ENCODE measurements at places on chromosomes 6 and 20.

- DNase-seq: no peak
These were observed 52.0 kb upstream of the DACT2 start for GRCh38 chr6:168371618-168371980.

- DNase-seq: no peak
These were observed 165.0 kb downstream of the VEGFA start for GRCh38 chr6:43934803-43935602.

- DNase-seq: no peak
These were observed 211.4 kb downstream of the ERMARD start for GRCh38 chr6:169962604-169963469.

DNA sequence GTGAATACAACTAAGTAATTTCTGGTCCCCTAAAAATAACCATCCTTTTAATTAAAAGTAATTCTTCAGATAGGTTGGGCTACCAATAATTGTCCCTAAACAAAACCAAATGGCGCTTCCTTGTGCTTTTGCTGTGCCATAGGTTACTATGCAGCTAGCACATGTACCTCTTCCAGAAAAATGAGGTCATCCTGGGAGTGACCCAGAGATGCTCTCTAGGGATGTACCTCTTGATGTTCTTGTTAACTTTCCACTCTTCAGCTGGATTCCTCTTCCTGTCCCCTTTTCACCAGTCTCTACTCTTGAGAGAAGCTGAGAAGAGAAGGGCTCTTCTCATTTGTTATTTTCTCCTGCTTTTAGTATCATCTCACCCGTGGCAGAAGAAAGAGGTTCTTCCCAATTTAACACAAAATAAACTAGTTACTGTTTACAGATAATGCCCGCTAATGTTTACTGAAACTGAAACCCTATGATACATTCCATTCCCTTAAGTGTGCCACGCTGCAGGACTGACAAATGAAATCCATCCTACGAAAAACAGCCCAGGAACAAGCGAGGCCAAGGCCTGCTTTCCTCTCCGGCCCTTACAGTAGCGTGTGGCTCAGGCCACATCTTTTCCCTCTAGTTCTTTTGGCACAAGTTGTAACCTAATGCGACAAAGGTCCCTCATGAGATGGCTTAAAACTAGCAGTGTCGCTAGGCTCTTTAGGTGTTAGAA lies 24.2 kb downstream of the MRS2 start:
- DNase-seq: no peak

GRCh38 chr20:47724910-47725247 lies 60.4 kb downstream of the SULF2 start:
- no peak for DNase-seq

DNA sequence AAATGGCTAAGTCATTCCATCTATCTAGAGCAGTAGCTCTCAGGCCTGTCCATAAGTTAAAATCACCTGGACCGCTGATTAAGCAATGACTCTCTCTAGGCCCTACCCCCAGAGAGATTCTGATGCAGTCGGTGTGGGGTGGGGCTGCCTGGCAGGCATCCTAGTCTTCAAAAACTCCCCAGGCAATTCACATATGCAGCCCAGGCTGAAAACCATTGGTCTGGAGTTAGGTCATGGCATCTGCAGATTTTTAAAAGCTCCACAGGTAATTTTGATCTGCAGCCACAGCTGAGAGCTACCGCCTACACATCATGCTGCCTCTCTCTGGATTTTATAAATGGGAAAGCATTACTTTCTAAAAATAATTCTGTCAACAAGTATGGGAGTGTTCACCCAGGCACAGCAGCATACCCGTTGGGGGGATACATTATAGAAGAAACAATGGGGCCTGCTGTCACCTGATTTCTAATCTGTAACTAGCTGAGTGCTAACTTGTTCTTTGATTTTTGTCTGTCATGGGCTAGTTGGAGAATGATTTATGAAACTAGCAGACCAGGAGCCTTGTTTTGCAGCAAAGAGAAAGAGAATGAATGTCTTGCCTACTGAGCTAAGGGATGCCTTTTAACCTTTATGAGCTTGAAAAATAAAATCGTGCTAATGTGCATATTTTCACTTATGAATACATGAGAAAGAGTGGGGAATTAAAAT lies 44.1 kb upstream of the ATXN1 start:
- DNase-seq: no peak

Data from germinal center (tissue), 1 donor.